Activated T-cell treated with anti-CD3 and anti-CD28 coated beads, Interleukin-2, amount 50 U/mL, for 24 hours (primary cell): ENCODE measurements at places on chromosomes 11 and 22.

DNA sequence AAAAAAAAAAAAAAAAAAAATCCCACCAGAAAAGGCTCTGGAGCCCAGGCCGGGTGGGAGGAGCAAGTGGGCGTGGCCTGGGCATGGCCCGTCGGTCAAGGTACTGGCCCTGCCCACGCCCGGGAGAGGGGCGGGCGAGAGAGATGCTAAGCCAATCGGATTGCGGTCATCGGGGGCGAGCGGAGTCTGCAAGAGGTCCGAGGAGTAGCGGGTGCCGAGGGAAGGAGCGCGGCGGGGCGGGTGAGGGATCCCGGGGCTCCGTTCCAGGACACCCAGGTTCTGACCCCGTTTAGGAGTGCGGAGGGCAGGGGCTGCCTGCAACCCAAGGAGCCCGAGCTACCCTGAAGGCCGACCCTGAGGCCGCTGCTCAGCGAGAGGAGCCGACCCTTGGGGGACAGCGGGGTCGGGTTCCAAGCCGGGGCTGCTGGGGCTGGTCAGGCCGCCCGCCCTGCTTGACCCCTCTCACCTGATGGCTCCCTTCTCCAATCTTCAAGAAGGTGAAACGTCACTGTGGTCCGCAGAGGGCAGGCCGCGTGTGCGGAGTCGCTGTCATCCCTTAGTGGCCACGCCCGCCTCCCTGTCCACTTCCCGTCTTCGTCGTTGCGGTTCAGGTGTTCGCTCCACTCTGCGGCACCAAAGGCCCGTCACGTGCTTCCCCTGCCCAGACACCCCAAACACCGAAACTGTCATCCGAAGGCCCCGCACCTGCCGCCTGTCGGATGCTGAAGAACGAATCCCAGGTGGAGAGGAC, 11.1 kb upstream of the TAB1 start:
- H3K27ac ChIP-seq = peak overlapping the region; percentile 91
- peaks cover 1% of the 10 kb centered on the region for H3K36me3 ChIP-seq
- H3K27me3 ChIP-seq = no peaks in the 10 kb centered on the region
- H3K4me3 ChIP-seq = peak overlapping the region; percentile 80

DNA sequence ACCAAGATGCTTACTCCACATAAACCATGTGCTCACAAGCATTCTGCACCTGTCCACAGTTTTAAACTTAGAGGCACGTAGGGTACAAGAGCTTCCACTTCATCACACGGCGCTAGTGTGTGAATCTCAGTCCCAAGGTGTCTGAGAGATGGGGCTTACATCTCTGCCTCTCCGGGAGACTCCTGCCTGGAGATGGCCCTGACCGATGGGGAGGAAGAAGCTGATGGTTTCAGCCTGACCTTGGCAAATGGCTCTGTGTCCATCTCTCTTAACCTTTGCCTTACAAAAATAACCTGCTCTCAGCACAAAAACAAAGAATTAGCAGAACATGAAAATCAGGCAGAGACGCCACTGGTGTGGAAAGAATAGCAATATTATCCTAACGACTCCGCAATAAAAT, 559.3 kb upstream of the B3GAT1 start:
- DNase-seq = no peak
- H3K27ac ChIP-seq = no peak overlapping the region
- no peaks in the 10 kb centered on the region for H3K36me3 ChIP-seq

- H3K4me1 ChIP-seq = no peaks in the 10 kb centered on the region
- no peak overlapping the region for H3K27ac ChIP-seq
- no peak for DNase-seq
- H3K27me3 ChIP-seq = peaks cover 19% of the 10 kb centered on the region
- no peak overlapping the region for H3K4me3 ChIP-seq
These were observed 2.7 kb upstream of the MUC5B start for GRCh38 chr11:1219834-1220815.

DNA sequence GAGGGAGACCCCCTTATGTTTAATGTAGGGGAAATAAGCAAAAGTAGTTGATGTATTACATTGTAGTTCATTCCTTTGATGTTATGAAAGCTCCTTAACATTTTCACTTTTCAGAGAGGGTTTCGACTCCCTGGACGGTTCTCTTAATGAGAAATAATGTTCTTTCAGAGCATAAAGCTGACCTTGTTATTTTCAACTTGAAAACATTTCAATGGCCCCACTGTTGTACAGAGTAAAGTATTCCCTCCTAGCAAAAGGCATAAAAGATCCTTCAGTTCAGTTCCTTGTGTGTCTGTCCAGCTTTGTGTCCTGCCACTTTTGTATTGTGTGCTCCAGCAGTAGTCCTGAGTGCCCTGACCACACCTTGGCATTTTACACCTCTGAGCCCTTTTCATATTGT, 63.9 kb downstream of the UVRAG start:
- DNase-seq = no peak
- peaks cover 29% of the 10 kb centered on the region for H3K36me3 ChIP-seq
- peak overlapping the region; percentile 12 for H3K27ac ChIP-seq
- H3K27me3 ChIP-seq = no peaks in the 10 kb centered on the region
- H3K4me3 ChIP-seq = no peak overlapping the region

- DNase-seq = peak; percentile 72
- peaks cover 11% of the 10 kb centered on the region for H3K36me3 ChIP-seq
- H3K4me3 ChIP-seq = peak overlapping the region; percentile 46
- peak overlapping the region; percentile 74 for H3K27ac ChIP-seq
These were observed 7.2 kb downstream of the AHNAK start for GRCh38 chr11:62539238-62539925.

- H3K36me3 ChIP-seq = no peaks in the 10 kb centered on the region
- peak overlapping the region; percentile 50 for H3K4me3 ChIP-seq
- H3K4me1 ChIP-seq = peaks cover 27% of the 10 kb centered on the region
- peaks cover 5% of the 10 kb centered on the region for H3K27me3 ChIP-seq
- DNase-seq = no peak
These were observed 10.5 kb upstream of the C11orf24 start for GRCh38 chr11:68282141-68282860.

DNA sequence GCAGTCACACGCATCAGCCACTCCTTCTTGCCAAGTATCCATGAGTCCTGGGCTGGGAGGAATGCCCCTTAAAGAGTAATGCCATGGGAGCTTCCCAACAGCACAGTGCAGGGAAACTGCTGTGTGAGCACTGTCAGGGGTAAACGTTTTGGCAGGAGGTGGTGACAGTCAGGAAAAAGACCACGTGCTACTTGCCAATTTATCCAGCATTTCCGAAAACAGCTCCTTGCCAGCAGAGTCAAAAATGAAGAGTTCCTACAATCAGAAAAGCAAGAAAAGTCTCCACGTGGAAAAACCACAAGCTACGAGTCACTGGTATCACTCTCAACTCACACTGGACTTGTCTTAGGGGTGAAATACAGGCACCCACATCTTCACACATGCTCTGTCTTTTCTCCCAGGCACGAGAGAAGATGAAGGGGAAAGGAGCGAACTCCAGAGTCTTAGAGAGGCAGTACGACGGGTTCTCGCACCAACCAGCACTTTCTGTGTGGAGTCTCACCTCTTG, 9.9 kb downstream of the IFT27 start:
- no peaks in the 10 kb centered on the region for H3K27me3 ChIP-seq
- no peak overlapping the region for H3K27ac ChIP-seq
- H3K4me1 ChIP-seq = peaks cover 4% of the 10 kb centered on the region
- DNase-seq = no peak

- H3K4me1 ChIP-seq = no peaks in the 10 kb centered on the region
- no peak overlapping the region for H3K4me3 ChIP-seq
- DNase-seq = no peak
- H3K27me3 ChIP-seq = no peaks in the 10 kb centered on the region
These were observed 127.8 kb upstream of the CADM1 start for GRCh38 chr11:115632061-115632460.

GRCh38 chr22:48960980-48961660, 866.6 kb downstream of the BRD1 start:
- peaks cover 60% of the 10 kb centered on the region for H3K27me3 ChIP-seq
- no peak for DNase-seq
- H3K4me3 ChIP-seq = no peak overlapping the region
- H3K36me3 ChIP-seq = no peaks in the 10 kb centered on the region
- H3K27ac ChIP-seq = no peak overlapping the region
- no peaks in the 10 kb centered on the region for H3K4me1 ChIP-seq

DNA sequence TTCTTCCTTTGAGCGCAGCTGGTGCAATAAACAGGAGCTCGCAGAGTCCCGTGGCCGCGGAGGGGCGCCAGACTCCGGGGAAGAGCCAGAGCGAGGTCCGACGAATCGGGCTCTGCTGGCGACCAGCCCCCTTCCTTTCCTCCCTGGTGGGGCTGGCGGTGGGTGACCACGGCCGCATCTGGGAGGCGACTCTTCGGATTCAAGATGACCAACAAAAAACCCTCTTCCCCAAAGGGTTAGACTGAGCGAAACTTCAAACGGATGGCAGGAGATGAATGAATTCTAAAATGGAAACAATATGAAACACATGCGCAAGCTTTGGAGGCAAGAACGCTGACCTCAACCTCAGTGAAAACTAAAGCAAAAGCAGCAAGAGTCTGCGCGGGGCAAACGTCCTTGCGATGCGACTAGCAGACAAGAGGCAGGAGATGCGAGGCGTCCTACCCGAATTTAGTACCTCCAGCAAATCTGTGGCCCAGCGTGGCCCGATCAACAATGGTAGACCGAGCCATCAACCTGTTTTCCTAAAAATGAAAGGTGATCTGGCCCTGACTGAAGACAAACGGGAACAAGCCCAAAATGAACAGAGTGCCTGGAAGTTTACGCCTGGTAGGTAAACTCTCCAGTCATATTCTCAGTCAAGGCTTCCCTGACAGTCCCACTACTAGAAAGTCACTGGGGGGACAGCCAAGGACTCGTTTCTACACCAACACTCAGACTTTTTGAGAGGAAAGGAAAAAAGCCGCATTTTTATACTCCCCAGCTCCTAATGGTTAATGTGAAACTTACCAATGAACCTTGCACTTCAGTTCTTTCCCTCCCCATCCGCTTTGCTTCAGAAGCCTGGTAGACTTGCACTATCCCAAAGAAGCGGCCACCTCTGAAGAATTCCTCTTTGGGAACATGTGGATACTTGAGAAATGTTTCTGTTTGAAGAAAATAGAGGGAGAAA, 11.6 kb downstream of the MMP3 start:
- H3K27me3 ChIP-seq = peaks cover 31% of the 10 kb centered on the region
- no peaks in the 10 kb centered on the region for H3K4me1 ChIP-seq

- no peaks in the 10 kb centered on the region for H3K27me3 ChIP-seq
- no peak overlapping the region for H3K4me3 ChIP-seq
- H3K27ac ChIP-seq = no peak overlapping the region
- peaks cover 65% of the 10 kb centered on the region for H3K4me1 ChIP-seq
These were observed 34.0 kb downstream of the BMAL1 start for GRCh38 chr11:13311570-13311969.

GRCh38 chr11:61924064-61924455, 6.7 kb upstream of the RAB3IL1 start:
- no peak overlapping the region for H3K4me3 ChIP-seq
- DNase-seq = no peak
- H3K4me1 ChIP-seq = no peaks in the 10 kb centered on the region
- no peaks in the 10 kb centered on the region for H3K36me3 ChIP-seq
- H3K27ac ChIP-seq = no peak overlapping the region

- H3K27ac ChIP-seq = no peak overlapping the region
- H3K36me3 ChIP-seq = no peaks in the 10 kb centered on the region
- no peak for DNase-seq
- no peak overlapping the region for H3K4me3 ChIP-seq
These were observed 6.5 kb upstream of the OOSP1 start for GRCh38 chr11:59931688-59932087.

- peaks cover 87% of the 10 kb centered on the region for H3K36me3 ChIP-seq
- peak overlapping the region; percentile 99 for H3K4me3 ChIP-seq
- no peak for DNase-seq
- H3K27ac ChIP-seq = peak overlapping the region; percentile 100
- no peaks in the 10 kb centered on the region for H3K27me3 ChIP-seq
These were observed 2.7 kb downstream of the RBM14 start for GRCh38 chr11:66619080-66619554.

DNA sequence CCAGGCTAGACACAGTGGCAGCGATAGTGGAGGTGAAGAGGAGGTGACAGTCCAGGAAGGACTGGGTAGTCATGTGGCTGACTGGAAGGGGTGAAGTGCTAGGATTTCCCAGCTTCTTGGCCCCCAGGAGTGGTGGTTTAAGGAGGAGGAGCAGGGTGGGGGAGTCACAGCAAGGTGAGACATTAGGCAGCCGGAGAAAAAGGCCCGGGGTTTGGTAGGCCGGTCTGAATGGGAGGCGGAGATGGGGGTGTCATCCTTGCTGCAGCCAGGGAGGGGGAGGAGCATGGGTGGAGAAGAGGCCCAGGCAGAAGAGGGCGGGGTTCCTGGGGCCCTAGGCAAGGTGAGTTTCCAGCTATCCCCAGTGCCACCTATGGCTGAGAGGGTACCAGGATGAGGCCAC, 6.1 kb downstream of the SIPA1 start:
- H3K27ac ChIP-seq = peak overlapping the region; percentile 91
- peaks cover 48% of the 10 kb centered on the region for H3K4me1 ChIP-seq
- peaks cover 79% of the 10 kb centered on the region for H3K36me3 ChIP-seq
- DNase-seq = no peak

DNA sequence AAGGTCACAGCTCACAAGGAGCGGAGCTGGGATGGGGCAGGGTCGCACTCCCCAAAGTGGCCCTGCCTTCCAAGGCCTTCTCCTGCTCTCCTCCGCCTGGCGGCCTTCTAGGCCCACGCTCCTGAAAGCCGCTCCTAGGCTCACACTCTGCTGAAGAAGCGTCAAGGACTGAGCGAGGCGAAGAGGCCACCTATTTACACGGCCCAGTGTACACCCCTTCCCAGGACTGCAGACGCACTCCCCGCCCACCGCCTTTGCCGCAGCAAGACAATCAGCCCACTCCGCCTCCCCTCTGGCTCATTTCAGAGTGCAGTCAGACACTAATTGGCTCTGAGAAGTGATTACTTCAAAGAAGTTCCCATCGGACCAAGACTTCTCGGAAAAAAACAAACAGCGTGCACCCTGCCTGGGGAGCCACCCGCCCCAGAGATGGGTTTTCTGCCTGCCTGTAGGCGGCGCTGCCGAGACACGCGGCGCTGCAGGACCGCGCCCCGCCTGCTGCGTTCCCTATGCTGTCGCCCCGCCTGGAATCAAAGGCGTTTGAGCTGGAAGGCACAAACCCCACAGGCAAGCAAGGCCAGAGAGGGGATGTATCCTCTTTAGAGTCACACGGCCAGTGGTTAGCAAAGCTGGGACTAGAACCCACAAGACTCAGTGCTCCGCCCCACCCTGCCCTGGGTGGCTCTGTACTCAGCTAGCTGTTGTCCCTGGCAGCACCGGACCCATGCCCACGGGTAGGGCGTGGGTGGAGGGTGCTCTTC, 414.8 kb downstream of the BUD13 start:
- peaks cover 16% of the 10 kb centered on the region for H3K27me3 ChIP-seq
- no peak for DNase-seq
- H3K4me1 ChIP-seq = no peaks in the 10 kb centered on the region
- H3K27ac ChIP-seq = no peak overlapping the region
- no peak overlapping the region for H3K4me3 ChIP-seq

GRCh38 chr22:44211256-44211945, 30.7 kb downstream of the PARVG start:
- no peak for DNase-seq
- no peaks in the 10 kb centered on the region for H3K27me3 ChIP-seq
- peaks cover 21% of the 10 kb centered on the region for H3K36me3 ChIP-seq
- peaks cover 2% of the 10 kb centered on the region for H3K4me1 ChIP-seq
- H3K4me3 ChIP-seq = no peak overlapping the region

- no peak overlapping the region for H3K27ac ChIP-seq
- H3K4me1 ChIP-seq = no peaks in the 10 kb centered on the region
- H3K27me3 ChIP-seq = peaks cover 9% of the 10 kb centered on the region
- no peak overlapping the region for H3K4me3 ChIP-seq
- H3K36me3 ChIP-seq = no peaks in the 10 kb centered on the region
These were observed 137.4 kb downstream of the NAV2 start for GRCh38 chr11:19849947-19850593.

- no peaks in the 10 kb centered on the region for H3K36me3 ChIP-seq
- peaks cover 18% of the 10 kb centered on the region for H3K27me3 ChIP-seq
- H3K4me1 ChIP-seq = no peaks in the 10 kb centered on the region
These were observed 3.8 kb upstream of the OR5A2 start for GRCh38 chr11:59429924-59430516.

- H3K4me1 ChIP-seq = no peaks in the 10 kb centered on the region
- no peaks in the 10 kb centered on the region for H3K36me3 ChIP-seq
- H3K27ac ChIP-seq = no peak overlapping the region
These were observed 204.2 kb upstream of the GUCY1A2 start for GRCh38 chr11:107222431-107222830.
